ENCODE measurements at places on chromosomes 5 and 9.

DNA sequence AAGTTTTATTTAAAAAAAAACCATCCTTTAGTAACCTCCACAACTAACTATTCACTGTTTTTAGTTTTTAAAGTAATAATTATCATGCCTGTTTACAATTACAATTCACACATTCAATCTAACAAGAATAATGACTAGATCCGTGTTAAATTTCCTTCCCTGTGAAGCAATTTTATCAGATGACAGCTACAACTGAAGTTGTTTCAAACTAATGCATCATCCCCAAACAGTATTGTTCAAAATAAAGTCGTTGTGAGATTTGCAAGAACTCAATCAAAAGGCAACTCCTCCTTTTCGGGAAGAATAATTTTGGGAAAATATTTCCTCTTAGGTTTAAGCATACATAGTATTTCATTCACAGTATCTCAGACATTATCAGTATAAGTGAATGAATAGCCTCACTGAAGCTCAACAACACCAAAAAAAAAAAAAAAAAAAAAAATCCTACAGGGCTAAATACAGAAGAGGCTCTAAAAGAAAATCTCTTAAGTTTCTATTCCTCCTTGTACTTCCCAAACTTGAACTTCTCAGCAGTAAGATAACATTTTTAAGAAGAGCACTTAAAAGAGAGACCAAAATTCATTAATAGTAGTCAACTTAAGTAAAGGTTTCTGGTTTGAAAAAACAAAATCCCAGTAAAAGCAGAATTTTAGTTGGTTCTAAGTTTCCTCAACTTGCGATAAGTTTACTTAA lies 9.4 kb downstream of the C9orf72 start:
- no peak for DNase-seq

GRCh38 chr5:137833463-137833862 lies 34.2 kb upstream of the MYOT start:
- DNase-seq = no peak

GRCh38 chr5:80399526-80400239 lies 8.2 kb upstream of the ZFYVE16 start:
- DNase-seq = peak; percentile 37

DNA sequence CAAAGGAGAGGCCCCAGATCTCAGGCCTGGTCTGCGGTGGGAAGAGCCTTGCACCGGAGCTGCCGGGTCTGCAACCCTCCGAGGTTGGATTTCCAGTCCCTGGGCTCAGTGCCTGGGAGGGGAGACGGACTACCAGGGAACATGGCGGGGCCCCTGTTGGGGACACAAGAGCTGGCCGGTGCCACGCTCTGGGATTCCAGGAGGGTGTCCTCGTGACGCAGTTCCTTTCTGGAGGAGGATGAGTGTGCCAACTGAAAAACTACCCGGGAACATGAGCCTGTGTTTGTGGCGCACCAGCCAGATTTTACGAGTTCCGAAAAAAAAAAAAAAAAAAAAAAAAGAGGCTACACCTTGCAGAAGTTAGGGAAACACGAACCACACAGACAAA lies 9.0 kb downstream of the NRARP start:
- no peak for DNase-seq

DNA sequence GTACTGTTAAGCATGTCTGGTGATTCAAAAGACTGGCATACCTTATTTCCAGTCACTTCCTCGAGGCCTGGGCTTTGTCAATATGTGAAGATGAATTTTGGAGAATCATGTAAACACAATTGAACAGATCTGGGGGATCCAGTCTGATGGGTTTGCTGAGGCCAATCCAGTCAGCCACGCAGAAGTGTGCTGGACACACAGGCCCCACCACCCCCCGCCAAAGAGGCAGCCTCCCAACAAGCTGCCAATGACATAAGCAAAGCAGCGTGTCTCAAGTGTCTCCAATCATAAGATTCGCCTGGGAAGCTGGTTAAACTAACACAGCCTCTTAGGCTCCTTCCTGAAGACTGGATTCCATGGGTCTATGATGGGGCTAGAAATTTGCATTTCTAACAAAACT lies 192.9 kb upstream of the KLF9 start:
- DNase-seq = no peak

DNA sequence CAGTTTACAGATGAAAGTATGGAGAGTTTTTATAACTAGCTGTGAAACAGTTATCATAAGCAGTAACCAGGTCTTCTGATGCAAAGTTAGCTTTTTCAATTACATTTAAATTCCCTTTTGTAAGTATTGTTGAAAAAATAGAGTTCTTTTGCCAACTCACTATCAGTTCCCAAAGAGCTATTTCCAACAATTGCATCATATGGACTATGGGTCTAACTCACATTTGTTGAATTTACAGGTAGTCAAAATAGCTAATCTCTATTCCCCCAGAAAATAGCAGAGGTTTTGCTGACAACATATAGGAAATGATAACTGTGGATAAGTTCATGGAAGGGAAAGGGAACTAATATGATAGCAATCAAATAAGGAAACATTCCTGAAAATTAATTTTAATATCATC lies 1.4 kb downstream of the SPINK1 start:
- no peak for DNase-seq

GRCh38 chr5:109575506-109575905 lies 114.2 kb upstream of the MAN2A1 start:
- no peak for DNase-seq

DNA sequence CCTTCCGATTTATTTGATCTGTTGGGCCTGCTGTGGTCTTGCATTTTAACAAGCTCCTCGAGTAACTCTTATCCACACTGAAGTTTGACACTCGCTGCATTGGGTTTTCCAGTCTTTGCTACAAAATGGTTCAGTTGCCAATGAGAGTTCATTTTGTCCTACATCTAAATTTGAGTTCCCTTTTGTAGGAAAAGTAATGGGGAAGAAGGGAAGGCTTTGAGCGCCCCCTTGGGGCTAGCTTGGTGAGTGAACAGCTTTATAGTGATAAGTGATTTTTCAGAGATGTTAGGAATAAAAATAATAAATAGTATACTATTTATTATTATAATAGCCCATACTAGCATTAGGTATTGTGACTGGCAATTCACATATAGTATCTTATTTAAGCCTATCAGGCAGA lies 89.9 kb upstream of the GNAQ start:
- no peak for DNase-seq

- no peak for DNase-seq
Observed at GRCh38 chr5:60797482-60798153, 46.5 kb downstream of the ELOVL7 start.
